ENCODE measurements at places on chromosomes 3 and 15.

GRCh38 chr3:81718311-81718710 is 43.1 kb downstream of the GBE1 start:
- DNase-seq = no peak

GRCh38 chr3:55735976-55736375 is 248.9 kb upstream of the WNT5A start:
- DNase-seq = no peak

DNA sequence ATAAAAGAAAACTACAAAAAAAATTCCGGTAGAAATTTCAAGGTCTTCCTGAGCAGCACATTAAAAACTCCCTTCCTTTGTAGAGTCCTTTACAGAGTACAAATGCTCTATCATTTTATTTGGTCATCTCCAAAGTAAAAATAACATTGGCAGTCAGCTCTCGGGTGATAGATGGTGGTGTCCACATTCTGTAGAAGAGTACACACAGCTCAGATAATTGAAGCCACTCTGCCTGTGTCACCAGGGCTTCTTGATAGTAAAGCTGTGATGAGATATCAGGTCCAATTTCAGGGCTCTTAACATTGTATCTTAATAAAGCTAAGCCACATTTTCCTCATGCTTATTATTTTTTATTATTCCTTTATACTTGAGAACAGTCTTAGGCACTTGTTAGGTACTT is 371.6 kb downstream of the TAFA4 start:
- no peak for DNase-seq

DNA sequence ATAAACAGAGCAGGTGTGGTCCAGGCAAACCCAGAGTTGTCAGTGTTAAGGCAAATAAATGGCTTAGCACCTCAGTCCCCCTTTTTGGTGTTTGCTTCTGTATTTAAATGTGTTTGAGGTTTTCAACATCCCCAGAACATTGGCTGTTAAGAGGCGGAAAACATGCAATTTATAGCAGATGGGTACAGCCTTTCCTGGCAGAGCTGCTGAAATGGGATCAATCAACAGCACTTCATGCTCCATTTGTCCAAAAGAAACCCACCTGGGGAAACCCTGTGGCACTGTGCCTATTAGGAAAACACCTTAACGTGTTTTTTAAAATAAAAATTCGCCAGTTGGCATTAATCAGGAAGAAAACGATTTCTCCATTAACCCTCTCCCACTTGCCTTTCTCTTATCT is 135.4 kb downstream of the MCTP2 start:
- no peak for DNase-seq

DNA sequence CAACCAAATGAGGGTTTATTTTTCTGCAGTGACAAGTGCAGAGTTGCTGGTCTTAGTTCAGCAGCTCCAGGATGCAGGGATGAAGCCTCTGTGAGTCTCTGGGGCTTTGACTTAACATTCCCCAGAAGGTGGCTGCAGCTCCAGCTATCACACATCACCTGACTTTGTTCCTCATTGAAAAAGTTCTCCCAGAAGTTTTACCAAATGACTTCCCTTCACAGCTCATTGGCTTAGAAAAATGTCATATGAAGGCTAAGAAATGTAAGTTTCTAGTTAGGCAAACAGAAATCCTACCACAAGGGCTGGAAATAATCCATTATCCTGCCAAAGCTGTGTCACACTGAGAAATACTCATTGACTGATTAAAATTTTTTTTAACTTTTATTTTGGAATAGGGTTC is 184.9 kb downstream of the MINAR1 start:
- DNase-seq = no peak

GRCh38 chr15:50968353-50968752 is 59.9 kb downstream of the AP4E1 start:
- DNase-seq = no peak

DNA sequence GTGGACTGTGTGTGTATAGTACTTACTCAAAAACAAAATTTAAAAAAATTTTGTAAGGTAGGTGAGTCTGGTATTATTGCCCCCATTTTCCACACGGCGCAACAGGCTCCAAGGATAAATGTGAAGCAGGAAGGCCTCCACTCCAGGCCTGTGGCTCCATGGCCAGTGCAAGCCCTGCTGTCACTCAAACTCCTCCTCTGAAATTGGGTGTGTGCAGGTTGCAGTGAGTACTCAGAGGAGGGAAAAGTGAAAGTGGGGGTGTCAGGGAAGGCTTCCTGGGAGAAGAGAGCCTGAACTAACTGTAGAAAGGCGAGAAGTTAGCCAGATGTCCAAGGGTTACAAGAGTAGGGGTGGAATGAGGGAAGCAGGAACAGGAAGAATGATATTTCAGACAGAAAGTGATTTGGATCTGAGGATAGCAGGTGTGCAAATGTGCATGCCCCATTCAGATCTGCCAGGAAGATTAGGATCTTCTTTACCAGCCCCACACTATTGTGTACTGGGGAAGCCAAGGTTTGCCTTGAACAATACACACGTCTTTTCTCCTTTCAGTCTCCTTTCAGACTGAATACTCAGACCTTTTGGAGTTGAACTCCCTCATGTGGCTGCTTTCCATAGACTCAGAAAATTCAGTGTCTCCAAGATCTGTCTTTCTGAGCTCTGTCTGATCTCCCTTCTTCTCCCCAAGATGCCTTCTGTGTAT is 48.7 kb upstream of the RYK start:
- peak; percentile 22 for DNase-seq
